ENCODE measurements at places on chromosomes 5 and 9. TPM values are rescaled to one million over a fixed set of nuclear protein-coding genes. Genes with fewer than 3 reads are reported as not detected.
A peak's percentile ranks its signal among the peaks of the same experiment; 100 is the strongest.

DNA sequence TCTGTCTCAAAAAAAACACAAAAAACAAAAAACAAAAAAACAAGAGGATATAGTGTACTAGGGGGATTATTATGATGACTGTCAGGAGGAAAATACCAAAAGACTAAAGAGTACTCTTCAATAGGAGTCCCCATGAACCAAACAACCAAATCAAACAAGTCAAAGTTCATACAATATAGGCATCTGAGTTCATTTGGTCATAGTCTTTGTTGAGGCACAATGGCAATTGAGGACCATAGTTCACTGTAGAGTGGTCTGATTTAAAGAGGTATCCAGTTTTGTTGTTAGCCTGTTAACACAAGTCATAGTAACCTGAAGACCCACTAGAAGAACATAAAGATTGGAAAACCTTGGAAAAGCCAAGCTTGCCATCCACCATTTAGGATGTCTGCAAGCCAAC lies 11.3 kb upstream of the UBTD2 start:
- no peak overlapping the region for H3K4me3 ChIP-seq
- H3K4me1 ChIP-seq = no peaks in the 10 kb centered on the region
- H3K27ac ChIP-seq = no peak overlapping the region
- no peak for DNase-seq
- H3K27me3 ChIP-seq = no peaks in the 10 kb centered on the region
- H3K36me3 ChIP-seq = no peaks in the 10 kb centered on the region

DNA sequence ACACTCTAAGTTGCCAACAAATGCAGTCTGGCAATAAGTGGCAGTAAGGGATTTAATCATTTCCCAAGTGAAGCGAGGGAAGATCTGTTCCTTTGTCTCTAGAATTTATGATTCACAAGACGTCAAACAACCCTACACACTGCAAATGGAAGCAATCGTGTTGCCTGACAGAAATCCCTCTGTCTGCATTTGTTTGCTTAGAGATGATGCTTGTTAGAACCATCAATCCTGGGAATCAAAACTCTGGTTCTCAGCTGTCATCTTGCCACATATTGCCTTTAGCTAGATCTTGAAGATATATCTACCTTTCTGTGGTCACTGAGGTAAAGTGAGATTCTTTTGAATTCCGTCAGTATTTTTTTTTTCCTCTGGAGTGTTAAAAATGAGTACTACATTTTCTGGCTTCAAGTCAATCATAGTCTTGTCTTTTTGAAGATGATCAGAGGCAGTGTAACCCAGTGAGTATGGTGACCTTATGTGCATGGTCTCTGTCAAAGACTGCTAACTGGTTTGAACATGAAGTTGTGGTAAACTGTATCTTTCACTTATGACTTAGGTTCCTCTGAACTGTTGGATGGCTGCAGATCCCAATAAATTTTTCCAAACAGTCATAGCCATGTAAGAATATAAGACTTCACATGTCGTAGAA lies 106.4 kb upstream of the STARD4 start:
- H3K27ac ChIP-seq = no peak overlapping the region
- H3K4me1 ChIP-seq = no peaks in the 10 kb centered on the region
- H3K36me3 ChIP-seq = no peaks in the 10 kb centered on the region
- H3K4me3 ChIP-seq = no peak overlapping the region

Gene NUTM2G
- not detected for total RNA-seq

- H3K27ac ChIP-seq = no peak overlapping the region
- no peaks in the 10 kb centered on the region for H3K27me3 ChIP-seq
- peaks cover 8% of the 10 kb centered on the region for H3K4me1 ChIP-seq
- no peak for DNase-seq
These were observed 117.5 kb upstream of the CPEB4 start for GRCh38 chr5:173770637-173771036.

DNA sequence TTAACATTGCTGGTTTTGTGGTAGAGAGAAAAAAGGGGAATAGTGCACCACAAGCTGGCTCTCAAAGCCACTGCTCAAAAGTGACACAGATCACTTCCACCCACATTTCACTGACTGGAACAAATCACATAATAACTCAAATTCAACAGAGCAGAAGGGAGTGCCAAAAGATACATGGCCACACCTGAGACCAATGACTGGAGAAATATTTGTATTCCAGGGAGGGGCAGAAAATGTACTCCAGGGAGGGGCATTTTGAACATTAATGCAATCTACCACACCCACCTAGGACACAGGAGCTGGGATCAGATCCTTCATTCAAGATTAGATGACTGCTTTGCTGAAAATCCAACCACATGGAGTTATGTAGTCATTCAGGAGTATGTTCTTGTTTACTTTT lies 44.8 kb upstream of the ALDOB start:
- H3K4me1 ChIP-seq = no peaks in the 10 kb centered on the region
- H3K27me3 ChIP-seq = no peaks in the 10 kb centered on the region
- H3K36me3 ChIP-seq = no peaks in the 10 kb centered on the region
- DNase-seq = no peak
- H3K4me3 ChIP-seq = no peak overlapping the region

Gene ALDH7A1
- 3.3 TPM for total RNA-seq

Gene PTGES
- total RNA-seq = not detected

DNA sequence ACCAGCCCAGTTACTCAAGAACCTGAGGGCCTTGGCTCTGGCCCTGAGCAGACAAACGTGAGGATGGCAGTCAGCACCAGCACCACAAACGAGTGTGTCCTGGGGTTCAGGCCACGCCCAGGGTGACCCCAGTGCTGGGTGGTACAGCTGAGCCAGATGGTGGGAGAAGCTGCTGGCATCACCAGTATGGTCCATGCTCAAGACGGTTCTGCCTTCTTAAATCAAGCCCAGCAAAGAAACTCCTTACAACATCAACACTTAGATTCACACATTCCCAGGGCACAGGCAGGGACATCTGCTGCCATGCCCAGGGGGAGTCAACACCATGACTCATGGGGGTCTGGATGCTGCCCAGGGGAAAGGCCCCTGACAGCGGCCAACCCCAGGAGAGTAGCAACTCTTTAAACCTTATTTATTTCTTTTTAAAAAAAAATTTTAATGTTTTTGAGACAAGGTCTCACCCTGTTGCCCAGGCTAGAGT lies 31.3 kb downstream of the IPPK start:
- no peak overlapping the region for H3K4me3 ChIP-seq
- H3K4me1 ChIP-seq = no peaks in the 10 kb centered on the region
- no peaks in the 10 kb centered on the region for H3K36me3 ChIP-seq
- H3K27me3 ChIP-seq = no peaks in the 10 kb centered on the region
- H3K27ac ChIP-seq = no peak overlapping the region
- no peak for DNase-seq

- no peak overlapping the region for H3K4me3 ChIP-seq
- H3K4me1 ChIP-seq = no peaks in the 10 kb centered on the region
- DNase-seq = no peak
- no peaks in the 10 kb centered on the region for H3K27me3 ChIP-seq
- no peaks in the 10 kb centered on the region for H3K36me3 ChIP-seq
These were observed 355.6 kb downstream of the TAF11L14 start for GRCh38 chr5:17989567-17990563.

Gene STPG3
- not detected for total RNA-seq

- peak overlapping the region; percentile 23 for H3K4me3 ChIP-seq
- H3K27ac ChIP-seq = peak overlapping the region; percentile 75
- H3K4me1 ChIP-seq = peaks cover 54% of the 10 kb centered on the region
- no peaks in the 10 kb centered on the region for H3K27me3 ChIP-seq
- H3K36me3 ChIP-seq = no peaks in the 10 kb centered on the region
- DNase-seq = peak; percentile 72
These were observed 47.0 kb upstream of the TGFBR1 start for GRCh38 chr9:99057665-99058625.

Gene DDX4
- not detected for total RNA-seq

DNA sequence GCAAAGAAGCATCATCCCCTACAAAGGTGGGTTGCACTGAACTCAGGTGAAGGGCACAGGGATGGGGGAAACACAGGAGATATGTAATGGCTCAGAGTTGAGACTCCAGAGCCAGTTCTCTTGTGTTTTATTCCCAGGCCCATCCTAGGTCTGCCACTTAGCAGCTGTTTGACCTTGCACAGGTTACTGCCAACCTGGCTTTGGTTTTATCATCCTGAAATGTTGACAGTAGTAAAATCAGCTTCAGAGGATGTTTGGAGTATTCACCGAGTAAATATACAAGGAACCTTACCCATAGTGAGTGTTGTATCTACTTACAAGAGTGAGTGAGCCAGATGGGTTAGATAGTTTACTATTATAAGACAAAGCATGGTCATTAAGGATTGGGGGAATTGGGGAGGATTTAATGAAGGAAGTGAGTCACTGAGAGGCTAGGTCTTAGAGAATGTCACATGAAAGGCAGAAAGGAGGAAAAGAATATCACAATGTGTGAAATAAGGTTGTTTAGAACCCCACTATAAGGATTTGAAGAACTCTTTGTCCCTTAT lies 141.3 kb downstream of the MAN2A1 start:
- DNase-seq = no peak
- H3K36me3 ChIP-seq = peaks cover 7% of the 10 kb centered on the region
- no peak overlapping the region for H3K4me3 ChIP-seq
- H3K27me3 ChIP-seq = no peaks in the 10 kb centered on the region

DNA sequence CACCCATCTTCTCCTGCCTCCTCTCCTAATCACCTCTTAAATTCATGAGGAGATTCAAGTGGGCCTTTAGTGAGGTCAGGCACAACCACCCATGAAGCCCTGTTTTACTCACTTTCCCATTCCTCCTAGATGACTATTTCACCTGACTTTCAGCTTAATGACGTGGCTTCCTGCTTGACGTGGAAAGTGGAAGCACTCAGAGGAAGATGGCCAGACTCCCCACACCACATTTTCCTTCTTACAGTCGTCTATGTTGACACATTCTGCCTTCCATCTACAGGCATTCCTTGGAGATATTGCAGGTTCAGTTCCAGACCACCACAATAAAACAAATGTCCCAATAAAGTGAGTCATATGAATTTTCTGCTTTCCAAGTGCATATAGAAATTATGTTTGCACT lies 146.4 kb upstream of the TAS2R1 start:
- no peaks in the 10 kb centered on the region for H3K36me3 ChIP-seq
- H3K27me3 ChIP-seq = no peaks in the 10 kb centered on the region
- DNase-seq = no peak
- H3K4me1 ChIP-seq = no peaks in the 10 kb centered on the region
